ENCODE measurements at places on chromosomes 2 and 18.

GRCh38 chr2:71380665-71381064 is 49.1 kb downstream of the ZNF638 start:
- DNase-seq = no peak

GRCh38 chr2:85988175-85988913 is 99.6 kb upstream of the ST3GAL5 start:
- no peak for DNase-seq

- no peak for DNase-seq
Measured at GRCh38 chr18:136433-136832, 21.9 kb upstream of the USP14 start.

DNA sequence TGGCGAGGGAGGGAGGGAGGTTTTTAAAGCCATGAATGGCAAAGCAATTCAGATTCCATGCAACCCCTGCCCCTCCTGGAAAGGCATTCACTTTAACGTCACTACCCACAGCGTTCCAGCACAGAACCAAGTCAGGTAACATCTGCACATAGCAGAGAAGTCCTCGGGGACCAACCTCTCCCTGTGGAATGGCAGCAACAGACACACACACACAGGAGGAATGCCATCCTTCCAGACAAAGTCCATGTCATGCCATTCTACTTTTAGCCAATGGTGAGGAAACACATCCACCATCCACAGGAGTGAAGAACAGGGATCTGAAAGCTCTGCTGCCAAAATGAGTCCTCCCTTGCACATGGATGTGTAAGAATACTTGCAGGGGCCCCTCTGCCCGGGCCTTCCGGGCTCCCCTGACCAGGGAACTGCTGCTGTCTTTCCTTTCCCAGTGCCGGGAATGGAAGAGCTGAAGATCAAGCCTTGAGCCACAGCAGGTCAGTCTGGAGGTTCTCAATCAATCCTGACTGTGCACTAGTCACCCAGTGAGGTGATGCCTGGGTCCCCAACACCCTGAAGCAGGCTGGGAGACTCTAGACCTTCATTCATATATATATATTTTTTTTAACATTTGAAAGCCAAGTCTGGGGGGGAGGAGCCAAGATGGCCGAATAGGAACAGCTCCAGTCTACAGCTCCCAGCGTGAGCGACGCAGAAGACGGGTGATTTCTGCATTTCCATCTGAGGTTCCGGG is 63.7 kb downstream of the UXS1 start:
- DNase-seq = no peak

GRCh38 chr18:56952026-56952425 is 194.9 kb upstream of the BOD1L2 start:
- no peak for DNase-seq

DNA sequence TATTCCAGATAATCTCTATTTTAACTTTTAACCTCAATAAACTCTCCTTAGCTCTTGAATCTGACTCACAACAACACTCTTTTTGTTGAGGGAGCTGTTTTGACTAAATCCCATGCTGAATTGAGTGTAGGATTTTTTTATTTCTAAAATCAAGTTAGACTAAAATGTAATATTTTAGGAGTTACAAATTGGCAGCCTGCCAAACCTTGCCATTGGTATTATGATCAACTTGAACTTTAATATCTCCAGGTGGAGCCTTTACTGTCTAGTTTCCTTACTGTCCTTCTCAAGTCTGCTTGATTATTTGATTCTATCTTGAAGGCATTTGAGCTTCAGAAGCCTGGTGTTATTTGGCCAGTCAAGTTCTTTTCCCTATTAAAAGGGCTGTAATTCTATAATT is 8.7 kb downstream of the PIKFYVE start:
- no peak for DNase-seq

- DNase-seq = no peak
Measured at GRCh38 chr2:175310813-175311504, 129.4 kb upstream of the ATP5MC3 start.

DNA sequence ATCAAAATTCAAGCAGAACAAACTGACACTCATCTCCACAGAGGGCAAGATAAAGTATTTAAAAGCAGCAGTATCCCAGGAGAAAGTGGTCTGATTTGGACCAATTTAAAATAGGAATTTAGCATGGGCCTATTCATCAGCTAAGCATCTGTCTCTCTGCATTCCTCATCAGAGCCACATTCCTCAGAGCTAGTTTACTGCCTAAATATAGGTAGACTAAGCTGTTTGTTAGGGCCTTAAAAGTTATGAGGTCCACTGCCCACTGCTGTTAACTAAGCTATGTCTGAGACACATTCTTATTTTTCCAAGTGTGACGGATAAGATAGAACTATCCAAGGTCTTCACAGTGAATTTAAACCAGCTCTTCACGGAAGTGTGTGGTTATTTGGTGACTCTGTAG is 17.6 kb downstream of the NEB start:
- no peak for DNase-seq

DNA sequence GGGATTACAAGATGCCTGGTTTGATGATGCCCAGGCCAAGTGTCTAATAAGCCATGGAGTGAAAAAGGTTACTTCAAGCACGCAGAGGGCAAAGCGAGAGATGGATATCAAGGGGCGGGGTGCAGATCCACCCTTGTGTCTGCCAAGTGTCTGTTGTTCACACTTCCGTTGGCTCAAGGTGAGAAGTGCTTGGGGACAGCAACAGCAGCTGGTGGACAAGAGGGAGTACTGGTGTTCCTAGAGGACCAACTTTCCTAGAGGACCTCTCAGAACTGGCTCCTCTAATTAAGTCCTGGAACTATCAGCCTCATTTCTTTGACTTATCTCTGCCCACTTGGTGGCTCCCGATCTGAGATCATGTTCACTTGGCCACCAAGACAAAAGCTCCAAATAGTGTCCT is 299.1 kb downstream of the PRKCE start:
- no peak for DNase-seq

GRCh38 chr2:101556033-101556459 is 81.1 kb upstream of the RFX8 start:
- DNase-seq = no peak

DNA sequence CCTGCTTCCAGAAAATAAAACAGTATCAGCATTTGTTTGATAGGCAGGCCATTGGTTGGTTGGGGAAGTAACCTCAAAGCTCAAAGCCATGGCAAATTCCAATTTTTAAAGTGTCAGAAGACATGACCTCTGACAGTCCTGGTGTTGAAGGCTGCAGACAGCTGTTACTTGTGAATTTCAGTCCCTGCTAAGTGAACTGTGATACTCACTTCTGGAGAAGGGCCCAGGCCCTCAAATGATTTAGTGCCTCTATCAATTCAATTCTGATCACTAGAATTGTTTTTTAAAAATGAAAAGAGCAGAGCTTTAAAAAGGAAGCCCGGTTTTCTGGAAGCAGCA is 23.1 kb downstream of the MRPL44 start:
- no peak for DNase-seq

DNA sequence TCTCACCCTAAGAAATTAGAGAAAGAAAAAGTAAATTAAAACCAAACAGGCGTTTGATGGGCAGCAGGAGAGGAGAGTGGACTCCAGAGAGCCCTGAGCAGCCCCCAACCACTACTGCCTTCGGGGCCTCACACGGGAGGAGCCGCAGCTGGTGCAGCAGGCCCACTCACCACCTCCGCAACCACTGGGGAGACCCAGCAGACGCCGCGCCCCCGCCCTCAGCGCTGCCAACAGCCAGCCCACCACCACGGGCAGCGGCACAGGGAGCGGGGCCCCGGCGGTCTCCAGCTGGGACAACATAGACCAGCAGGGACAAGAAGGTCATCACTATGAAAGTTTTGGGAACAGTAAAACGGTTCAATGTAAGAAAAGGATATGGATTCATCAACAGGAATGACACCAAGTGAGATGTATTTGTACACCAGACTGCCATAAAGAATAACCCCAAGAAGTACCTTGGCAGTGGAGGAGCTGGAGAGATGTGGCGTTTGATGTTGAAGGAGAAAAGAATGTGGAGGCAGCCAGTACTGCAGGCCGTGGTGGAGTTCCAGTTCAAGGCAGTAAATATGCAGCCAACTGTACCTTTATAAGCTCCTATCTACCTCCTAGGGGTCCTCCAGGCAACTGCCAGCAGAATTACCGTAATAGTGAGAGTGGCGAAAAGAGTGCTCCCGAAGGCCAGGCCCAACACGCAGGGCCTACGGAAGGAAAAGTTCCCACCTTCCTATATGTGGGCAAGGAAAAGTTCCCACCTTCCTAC is 76.5 kb downstream of the OLA1 start:
- DNase-seq = no peak

DNA sequence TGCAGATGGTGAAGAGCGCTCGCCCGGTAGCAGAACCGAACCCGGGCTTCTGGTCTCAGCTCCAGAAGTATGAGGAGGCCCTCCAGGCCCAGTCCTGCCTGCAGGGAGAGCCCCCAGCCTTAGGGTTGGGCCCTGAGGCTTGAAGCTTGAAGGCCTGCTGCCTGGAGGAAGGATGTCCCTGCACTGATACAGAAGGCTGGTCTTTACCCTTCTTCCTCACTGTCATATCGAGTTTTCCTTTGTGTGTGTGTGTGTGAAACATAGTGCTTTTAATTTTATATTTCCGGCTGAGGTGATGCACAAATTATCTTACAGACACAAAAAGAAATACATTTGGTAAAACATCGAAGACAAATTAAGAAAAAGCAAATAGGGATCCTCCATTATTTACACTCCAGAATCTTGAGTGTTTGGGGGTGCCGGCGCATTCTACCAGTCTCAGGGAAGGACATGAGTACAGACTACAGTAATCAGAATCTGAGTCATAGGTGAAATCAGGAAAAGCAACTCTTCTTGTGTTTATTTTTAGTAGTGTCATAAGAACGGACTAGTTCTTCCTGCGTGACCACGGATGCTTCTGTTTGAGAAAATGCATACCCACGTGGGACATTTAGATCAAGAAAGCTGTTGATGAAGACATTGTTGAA is 1.3 kb downstream of the DUSP28 start:
- DNase-seq = no peak

GRCh38 chr18:25494888-25495287 is 142.9 kb upstream of the ZNF521 start:
- no peak for DNase-seq

- no peak for DNase-seq
Measured at GRCh38 chr2:108407864-108408729, 30.3 kb downstream of the SULT1C4 start.

DNA sequence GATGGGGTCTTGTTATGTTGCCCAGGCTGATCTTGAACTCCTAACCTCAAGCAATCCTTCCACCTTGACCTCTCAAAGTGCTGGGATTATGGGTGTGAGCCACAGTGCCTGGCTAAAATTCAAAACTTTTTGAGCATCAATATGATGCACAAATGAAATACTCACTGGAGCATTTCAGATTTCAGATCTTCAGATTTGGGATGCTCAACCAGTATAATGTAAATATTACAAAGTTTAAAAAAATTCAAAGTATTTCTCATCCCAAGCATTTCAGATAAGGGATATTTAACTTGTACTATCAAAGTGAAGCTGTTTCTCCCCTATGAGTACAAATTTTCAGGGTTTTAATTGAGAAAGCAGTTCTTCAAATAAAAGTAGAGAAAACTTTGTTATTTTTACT is 164.1 kb upstream of the CCDC68 start:
- DNase-seq = no peak

DNA sequence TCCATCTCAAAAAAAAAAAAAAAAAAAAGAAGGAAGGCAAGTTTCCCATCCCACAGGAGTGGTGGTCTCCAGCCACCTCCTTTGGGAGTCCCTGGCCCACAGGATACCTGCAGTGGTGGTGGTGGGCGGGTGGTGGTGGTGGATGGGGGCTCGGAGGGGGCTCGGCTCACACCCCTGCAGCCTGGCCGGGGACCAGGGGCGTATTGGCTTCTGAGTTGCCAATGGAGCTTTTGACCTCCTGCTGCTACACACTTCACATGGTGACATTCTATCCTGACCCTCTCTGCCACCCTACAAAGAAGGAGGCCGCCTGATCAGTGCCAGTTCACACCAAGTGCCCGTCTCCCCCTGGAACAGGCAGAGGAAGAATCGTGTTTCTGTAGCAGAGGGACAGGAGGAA is 119.6 kb downstream of the NFATC1 start:
- DNase-seq = no peak

- no peak for DNase-seq
Measured at GRCh38 chr18:49447810-49448745, 12.4 kb downstream of the DYM start.

DNA sequence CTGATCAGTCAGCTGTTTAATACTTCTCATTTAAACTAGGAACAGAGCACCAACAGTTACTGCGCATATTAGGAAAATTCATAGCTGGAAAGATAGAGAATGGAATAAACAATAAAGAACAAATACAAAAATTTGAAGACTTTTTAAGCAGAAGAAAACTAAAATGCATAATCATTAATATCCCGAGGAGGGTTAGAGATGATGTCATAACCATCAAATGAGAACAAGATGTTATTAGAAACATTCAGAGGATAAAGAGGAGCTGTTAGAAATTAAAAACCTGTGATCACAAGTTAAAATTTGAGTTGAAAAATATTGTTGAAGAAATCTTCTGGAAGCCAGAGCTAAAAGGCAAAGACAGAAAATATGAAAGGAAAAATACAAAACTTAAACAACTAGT is 54.0 kb upstream of the ALKAL2 start:
- no peak for DNase-seq

GRCh38 chr2:32862269-32863055 is 84.3 kb upstream of the LTBP1 start:
- DNase-seq = no peak

DNA sequence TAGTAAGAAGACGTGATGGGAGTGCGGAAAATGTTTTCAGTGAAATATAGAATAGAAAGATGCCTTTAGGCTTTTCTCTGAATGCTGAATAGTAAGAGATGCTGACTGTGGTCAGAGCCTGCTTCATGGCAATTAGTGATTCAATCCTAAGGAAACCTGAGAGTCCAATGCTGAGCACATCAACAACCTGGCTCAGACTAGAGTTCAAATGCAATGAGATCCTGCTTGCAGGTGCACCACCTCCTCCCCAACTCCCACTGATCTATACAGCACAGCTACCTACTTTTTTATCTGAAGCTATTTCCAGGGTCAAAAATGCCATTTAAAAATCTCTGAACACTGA is 65.4 kb downstream of the AAK1 start:
- DNase-seq = no peak

DNA sequence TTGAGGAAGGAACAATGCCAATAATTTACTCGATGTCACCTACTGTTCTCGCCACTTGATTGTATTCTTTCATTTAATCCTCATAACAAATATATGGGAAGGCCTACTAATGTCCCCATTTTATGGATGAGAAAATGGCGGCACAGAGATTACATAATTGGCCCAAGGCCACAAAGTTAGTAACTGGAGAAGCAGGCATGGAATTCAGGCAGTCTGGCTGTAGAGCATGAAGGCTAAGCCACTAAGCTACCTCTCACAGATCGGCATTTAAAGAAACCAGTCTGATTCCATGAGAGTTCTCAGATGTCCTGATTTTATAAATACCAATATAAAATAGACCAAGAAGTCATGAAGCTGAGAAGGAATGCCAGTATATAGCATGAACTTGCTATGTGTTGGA is 121.8 kb upstream of the EPAS1 start:
- no peak for DNase-seq

GRCh38 chr2:45577441-45577840 is 33.6 kb downstream of the SRBD1 start:
- no peak for DNase-seq

- DNase-seq = no peak
Measured at GRCh38 chr2:164754157-164755093, 87.2 kb downstream of the COBLL1 start.

Data from occipital lobe (tissue), 3 donors.